Stimulated activated CD4-positive, alpha-beta T cell treated with anti-CD3 and anti-CD28 coated beads, Interleukin-2, amount 100 ng/mL, for 48 hours (primary cell): ENCODE measurements at places on chromosomes 4 and X.

DNA sequence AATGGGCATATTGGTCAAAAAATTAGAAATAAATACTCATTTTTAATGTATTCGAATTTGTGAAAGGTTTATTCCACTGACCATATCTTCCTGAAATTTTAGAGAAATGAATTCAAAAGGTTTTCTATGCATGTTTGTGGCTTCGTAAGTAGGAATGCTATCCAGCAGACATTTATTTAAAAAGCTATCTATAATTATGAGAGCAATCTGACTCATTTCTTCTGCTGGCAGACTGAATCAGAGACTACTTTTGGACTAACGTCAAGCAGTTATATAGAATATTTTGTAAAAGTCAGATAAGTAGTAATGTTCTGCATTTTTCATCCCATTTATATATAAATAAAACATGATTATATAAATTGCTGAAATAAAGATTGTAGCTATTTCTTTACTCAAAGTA lies 125.0 kb downstream of the SPCS3 start:
- no peak for DNase-seq

GRCh38 chr4:80082693-80083092 lies 9.7 kb upstream of the ANTXR2 start:
- no peak for DNase-seq

DNA sequence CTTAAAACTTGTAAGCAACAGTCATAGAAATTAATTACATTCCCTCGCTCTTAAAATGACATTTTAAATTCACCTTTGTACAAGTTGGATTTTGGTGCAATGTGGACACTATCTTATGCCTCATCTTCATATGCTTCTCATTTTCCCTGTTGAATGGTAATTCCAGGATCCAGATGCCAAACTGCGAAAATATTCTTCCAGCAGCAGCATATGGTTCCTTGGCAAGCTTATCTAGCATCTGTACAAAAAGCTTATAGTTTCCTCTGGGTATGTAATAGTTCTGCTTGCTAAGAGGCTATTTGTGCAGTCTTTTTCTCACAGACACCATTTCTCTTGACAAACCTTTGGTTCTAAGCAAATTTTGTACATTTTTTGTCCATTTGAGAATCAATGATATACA lies 2079.7 kb upstream of the AGA start:
- DNase-seq, result no peak

GRCh38 chr4:79292008-79292407 lies 33.9 kb downstream of the NAA11 start:
- DNase-seq, result no peak

- no peak for DNase-seq
Observed at GRCh38 chr4:149077181-149077580, 635.0 kb upstream of the NR3C2 start.

GRCh38 chr4:70437197-70437596 lies 34.8 kb upstream of the MUC7 start:
- no peak for DNase-seq

DNA sequence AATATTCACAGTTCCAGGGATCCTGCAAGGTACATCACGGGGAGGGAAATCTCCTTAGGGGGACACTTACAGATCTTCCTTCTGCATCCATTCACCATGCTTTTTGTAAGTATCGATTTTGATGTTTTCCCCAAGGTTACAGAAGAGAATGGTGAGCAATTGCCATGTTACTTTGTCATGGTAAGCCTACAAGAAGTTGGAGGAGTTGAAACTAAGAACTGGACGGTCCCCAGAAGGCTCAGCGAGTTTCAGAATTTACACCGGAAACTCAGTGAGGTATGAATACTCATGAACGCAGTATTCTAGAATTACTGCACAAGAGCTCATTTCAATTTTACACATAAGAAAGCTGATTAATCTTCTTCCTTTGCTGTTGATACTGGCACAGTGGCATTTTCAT lies 53.9 kb downstream of the LRP2BP start:
- DNase-seq, result no peak
